ENCODE measurements at places on chromosomes 3 and 15.

DNA sequence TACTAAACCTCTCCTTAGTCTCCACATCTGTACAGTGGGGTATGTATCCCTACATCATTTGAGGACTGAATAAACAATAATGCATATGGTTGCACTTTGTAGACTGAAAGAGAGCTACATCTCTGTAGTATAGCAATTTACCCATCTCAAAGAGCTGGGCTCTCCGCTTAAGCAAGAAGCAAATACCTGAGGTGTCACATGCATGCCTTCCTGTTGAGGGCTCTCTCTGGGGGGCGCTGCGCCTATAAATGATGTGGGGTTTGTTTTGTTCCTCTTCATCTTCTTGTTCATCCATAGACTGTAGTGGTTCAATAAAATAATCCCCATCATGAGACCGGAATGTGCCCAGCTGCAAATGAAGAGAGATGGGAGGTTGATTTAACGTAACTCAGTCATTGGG is 6.8 kb downstream of the ADAMTS9 start:
- H3K27ac ChIP-seq, result no peak overlapping the region
- peaks cover 20% of the 10 kb centered on the region for H3K27me3 ChIP-seq
- no peaks in the 10 kb centered on the region for H3K4me1 ChIP-seq

GRCh38 chr3:51657234-51657633 is 13.8 kb upstream of the TEX264 start:
- H3K4me3 ChIP-seq, result no peak overlapping the region
- peaks cover 41% of the 10 kb centered on the region for H3K36me3 ChIP-seq
- no peaks in the 10 kb centered on the region for H3K4me1 ChIP-seq
- DNase-seq, result no peak
- H3K27ac ChIP-seq, result no peak overlapping the region

- no peaks in the 10 kb centered on the region for H3K4me1 ChIP-seq
- H3K4me3 ChIP-seq, result no peak overlapping the region
- H3K27me3 ChIP-seq, result peaks cover 14% of the 10 kb centered on the region
These were observed 61.3 kb downstream of the CEMIP start for GRCh38 chr15:80840182-80841130.

DNA sequence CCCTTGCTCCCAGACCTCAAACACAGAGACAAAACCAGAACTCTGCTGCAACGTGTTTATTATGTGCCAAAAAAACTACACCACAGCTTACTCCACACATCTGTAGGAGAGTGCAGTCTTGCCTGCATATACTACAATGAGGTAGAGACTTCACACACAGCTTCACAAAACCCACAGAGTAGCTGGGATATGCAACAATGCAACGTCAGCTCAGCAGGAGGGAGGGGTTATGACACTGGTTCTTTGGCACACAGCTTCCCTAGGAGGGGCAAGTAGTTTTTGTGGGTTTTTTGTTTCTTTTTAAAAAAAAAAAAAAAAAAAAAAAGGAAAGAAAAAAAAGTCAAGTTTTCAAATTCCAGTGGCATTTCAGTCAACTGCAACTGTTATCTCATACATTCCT is 2.9 kb upstream of the RPS17 start:
- H3K27me3 ChIP-seq, result peaks cover 2% of the 10 kb centered on the region
- peaks cover 21% of the 10 kb centered on the region for H3K36me3 ChIP-seq
- peaks cover 6% of the 10 kb centered on the region for H3K4me1 ChIP-seq
- DNase-seq, result no peak

GRCh38 chr3:64915778-64916177 is 228.0 kb upstream of the ADAMTS9 start:
- H3K27ac ChIP-seq, result no peak overlapping the region
- no peaks in the 10 kb centered on the region for H3K4me1 ChIP-seq
- H3K36me3 ChIP-seq, result no peaks in the 10 kb centered on the region
- DNase-seq, result no peak
- H3K27me3 ChIP-seq, result no peaks in the 10 kb centered on the region

DNA sequence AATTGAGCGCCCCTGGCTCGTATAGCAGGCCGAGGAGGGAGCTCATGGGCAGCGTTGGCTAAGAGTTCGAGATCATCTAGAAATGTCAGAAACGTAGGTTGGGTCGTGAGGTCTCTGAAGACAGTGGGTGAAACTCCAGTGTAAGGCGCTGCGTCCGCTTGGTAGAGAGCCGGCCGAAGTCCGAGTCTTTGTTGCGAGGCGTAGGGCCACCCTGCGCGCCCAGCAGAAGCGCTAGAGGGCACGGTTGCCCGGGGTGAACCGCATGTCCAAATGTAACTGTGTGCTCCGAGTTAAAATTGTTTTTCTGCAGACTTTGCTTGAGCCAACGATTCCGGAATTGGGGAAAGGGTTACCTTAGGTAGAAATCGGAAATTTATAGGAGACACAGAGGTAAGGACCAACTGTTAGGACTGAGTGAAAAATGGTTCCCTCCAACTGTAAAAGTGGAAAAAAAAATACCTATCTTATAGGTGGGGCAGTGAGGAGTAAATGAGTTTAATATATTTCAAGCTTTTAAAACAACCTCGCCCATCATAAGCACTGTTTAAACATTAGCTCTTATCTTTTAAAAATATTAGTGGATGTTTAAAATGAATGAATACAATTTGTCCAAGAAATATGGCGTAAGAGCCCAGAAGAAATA is 993 bp upstream of the SIAH2 start:
- DNase-seq, result peak; percentile 64
- no peaks in the 10 kb centered on the region for H3K27me3 ChIP-seq
- peaks cover 37% of the 10 kb centered on the region for H3K36me3 ChIP-seq
- H3K27ac ChIP-seq, result peak overlapping the region; percentile 100
- H3K4me3 ChIP-seq, result peak overlapping the region; percentile 99
- peaks cover 48% of the 10 kb centered on the region for H3K4me1 ChIP-seq

DNA sequence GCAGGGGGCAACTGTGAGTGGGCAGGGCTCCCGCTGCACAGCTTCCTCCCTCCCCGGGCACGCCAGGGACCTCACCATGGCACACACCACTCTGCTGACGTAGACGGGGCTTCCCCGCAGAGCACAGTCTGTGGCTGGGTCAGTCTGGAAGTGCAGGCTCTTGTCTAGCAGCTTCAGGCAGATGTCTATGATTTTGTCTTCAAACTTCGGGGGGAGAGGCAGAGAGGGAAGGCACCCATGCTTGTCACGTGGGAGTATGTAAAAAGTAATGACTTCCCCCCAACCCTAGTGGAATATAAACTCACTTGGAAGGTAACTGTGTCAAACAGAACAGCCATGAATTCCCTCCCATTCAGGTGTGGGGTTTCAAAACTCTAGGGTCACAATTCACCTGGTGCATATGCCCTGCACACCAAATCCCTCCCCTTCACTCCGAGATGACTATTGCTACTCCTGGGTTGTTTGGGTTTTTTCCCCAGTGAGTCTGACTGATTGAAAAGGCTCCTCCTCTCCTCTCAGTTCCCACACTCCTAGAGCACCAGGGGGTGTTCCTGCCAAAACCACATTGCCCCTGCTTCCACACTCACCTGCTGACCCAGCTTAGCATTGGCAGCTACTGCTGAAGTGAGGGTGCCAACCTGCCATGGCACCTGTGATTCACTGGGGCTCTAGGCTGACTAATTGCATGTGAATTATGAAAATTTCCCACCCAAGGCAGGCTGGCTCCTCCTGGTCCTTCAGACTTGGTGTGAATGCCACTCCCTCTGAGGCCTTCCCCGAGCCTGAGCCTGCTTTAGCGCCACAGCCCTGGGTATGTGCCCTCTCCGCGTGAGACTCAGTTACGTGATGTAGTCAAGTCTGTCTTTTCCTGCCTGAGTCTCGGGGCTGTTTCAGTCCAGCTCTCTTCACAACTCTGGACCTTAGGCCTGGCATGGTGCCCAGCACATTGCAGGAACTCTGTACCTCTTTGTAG is 13.0 kb downstream of the TGM5 start:
- peaks cover 7% of the 10 kb centered on the region for H3K27me3 ChIP-seq
- no peak overlapping the region for H3K4me3 ChIP-seq
- no peaks in the 10 kb centered on the region for H3K36me3 ChIP-seq
- H3K27ac ChIP-seq, result no peak overlapping the region
- H3K4me1 ChIP-seq, result peaks cover 20% of the 10 kb centered on the region

DNA sequence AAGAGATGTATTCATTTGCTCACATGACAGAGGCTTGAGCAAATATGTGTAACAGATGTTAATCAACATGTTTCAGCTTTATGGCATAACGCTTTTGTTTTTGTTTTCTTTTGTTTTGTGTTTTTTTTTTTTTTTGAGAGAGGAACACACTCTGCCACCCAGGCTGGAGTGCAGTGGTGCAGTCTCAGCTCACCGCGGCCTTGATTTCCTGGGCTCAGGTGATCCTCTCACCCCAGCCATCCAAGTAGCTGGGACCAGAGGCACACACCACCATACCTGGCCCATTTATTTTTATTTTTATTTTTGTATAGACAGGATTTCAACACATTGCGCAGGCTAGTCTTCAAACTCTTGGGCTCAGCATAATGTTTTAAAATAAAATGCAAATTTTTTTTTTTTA is 1504.4 kb upstream of the CADM2 start:
- H3K27ac ChIP-seq, result no peak overlapping the region
- no peaks in the 10 kb centered on the region for H3K4me1 ChIP-seq

GRCh38 chr3:73036694-73037591 is 24.5 kb upstream of the EBLN2 start:
- H3K4me1 ChIP-seq, result peaks cover 92% of the 10 kb centered on the region
- H3K27ac ChIP-seq, result peak overlapping the region; percentile 62
- H3K36me3 ChIP-seq, result peaks cover 30% of the 10 kb centered on the region
- no peak for DNase-seq
- H3K4me3 ChIP-seq, result no peak overlapping the region

- H3K36me3 ChIP-seq, result peaks cover 7% of the 10 kb centered on the region
- H3K27me3 ChIP-seq, result peaks cover 4% of the 10 kb centered on the region
- peak overlapping the region; percentile 84 for H3K4me3 ChIP-seq
These were observed 775 bp downstream of the C3orf33 start for GRCh38 chr3:155805204-155805801.

GRCh38 chr3:47874913-47875312 is 72.0 kb downstream of the DHX30 start:
- DNase-seq, result no peak
- H3K4me3 ChIP-seq, result no peak overlapping the region
- peaks cover 17% of the 10 kb centered on the region for H3K36me3 ChIP-seq
- H3K27me3 ChIP-seq, result no peaks in the 10 kb centered on the region
- no peak overlapping the region for H3K27ac ChIP-seq

GRCh38 chr3:72448858-72449257 is 399.4 kb downstream of the SHQ1 start:
- peaks cover 31% of the 10 kb centered on the region for H3K27me3 ChIP-seq
- H3K4me3 ChIP-seq, result no peak overlapping the region
- peaks cover 19% of the 10 kb centered on the region for H3K4me1 ChIP-seq

GRCh38 chr3:6799264-6799915 is 61.5 kb upstream of the GRM7 start:
- H3K27me3 ChIP-seq, result no peaks in the 10 kb centered on the region
- no peaks in the 10 kb centered on the region for H3K4me1 ChIP-seq
- peak; percentile 44 for DNase-seq
- no peaks in the 10 kb centered on the region for H3K36me3 ChIP-seq
- H3K27ac ChIP-seq, result no peak overlapping the region
- H3K4me3 ChIP-seq, result no peak overlapping the region

DNA sequence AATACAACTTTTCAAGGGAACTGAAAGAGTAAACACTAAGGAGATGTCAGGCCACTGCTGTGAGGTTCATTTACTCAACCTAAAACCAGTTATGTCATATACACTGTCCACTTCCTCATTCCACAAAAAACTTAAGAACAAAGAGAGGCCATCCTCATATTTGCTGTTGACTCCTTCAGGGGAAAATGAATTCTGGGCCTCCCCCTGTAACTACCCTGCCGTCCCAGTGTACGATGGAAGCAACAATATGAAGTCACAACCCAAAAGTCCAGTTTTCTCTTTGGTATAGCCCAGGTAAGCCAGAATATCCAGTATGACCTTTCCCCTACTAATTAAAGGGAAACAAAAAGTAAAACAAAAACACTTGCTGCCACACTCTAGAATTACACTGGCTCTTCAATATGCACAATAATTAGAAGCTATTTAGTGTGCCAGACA is 16.2 kb downstream of the CEP152 start:
- no peaks in the 10 kb centered on the region for H3K27me3 ChIP-seq
- peaks cover 18% of the 10 kb centered on the region for H3K4me1 ChIP-seq
- H3K36me3 ChIP-seq, result peaks cover 38% of the 10 kb centered on the region
- H3K4me3 ChIP-seq, result no peak overlapping the region
- DNase-seq, result no peak

GRCh38 chr15:89379818-89380217 is 45.2 kb upstream of the POLG start:
- no peaks in the 10 kb centered on the region for H3K36me3 ChIP-seq
- H3K27ac ChIP-seq, result no peak overlapping the region
- peaks cover 63% of the 10 kb centered on the region for H3K27me3 ChIP-seq
- H3K4me1 ChIP-seq, result peaks cover 4% of the 10 kb centered on the region
- H3K4me3 ChIP-seq, result no peak overlapping the region
- no peak for DNase-seq

- no peak overlapping the region for H3K27ac ChIP-seq
- H3K36me3 ChIP-seq, result no peaks in the 10 kb centered on the region
- no peaks in the 10 kb centered on the region for H3K4me1 ChIP-seq
These were observed 23.9 kb downstream of the LDHAL6B start for GRCh38 chr15:59230531-59231055.

GRCh38 chr3:181302960-181303359 is 313.4 kb upstream of the DNAJC19 start:
- H3K4me1 ChIP-seq, result no peaks in the 10 kb centered on the region
- H3K27ac ChIP-seq, result no peak overlapping the region
- H3K36me3 ChIP-seq, result no peaks in the 10 kb centered on the region
- no peak for DNase-seq
- H3K27me3 ChIP-seq, result no peaks in the 10 kb centered on the region
- no peak overlapping the region for H3K4me3 ChIP-seq

DNA sequence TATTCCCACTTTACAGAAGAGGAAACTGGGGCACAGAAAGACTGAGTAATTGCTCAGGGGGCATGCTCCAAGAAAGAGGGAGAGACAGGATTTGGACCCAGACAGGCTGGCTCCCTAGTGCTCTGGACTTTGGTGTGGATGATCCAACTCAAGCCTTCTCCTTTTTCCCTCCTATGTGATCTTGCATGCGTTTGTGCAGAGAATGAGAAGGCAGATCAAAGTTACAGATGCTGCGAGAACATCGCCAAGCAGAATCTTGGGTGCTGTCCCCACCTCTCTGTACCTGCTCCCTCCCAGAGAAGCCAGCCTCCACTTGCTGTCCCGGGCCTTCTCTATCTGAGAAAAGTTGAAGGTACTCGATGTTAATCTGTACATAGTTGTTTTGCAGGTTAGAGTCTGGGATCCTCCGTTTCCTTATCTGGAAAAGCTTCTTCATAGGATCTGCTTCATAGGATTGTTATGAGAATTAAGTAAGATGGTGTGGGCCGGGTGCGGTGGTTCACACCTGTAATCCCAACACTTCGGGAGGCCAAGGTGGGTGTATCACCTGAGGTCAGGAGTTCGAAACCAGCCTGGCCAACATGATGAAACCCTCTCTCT is 10.2 kb downstream of the GNB5 start:
- H3K36me3 ChIP-seq, result peaks cover 1% of the 10 kb centered on the region
- H3K4me1 ChIP-seq, result peaks cover 28% of the 10 kb centered on the region
- H3K27ac ChIP-seq, result no peak overlapping the region
- no peak for DNase-seq

GRCh38 chr3:161915418-161915750 is 418.8 kb downstream of the OTOL1 start:
- H3K4me3 ChIP-seq, result no peak overlapping the region
- H3K27ac ChIP-seq, result no peak overlapping the region

- no peak for DNase-seq
- H3K36me3 ChIP-seq, result no peaks in the 10 kb centered on the region
These were observed 484.3 kb downstream of the UNC13C start for GRCh38 chr15:54462511-54462913.
